Suprapubic skin (tissue), 4 donors: ENCODE measurements at places on chromosomes 16 and 17.

GRCh38 chr16:66950971-66951790 lies 9.9 kb upstream of the CES3 start:
- H3K4me3 ChIP-seq = no peak overlapping the region
- H3K27me3 ChIP-seq = peaks cover 3% of the 10 kb centered on the region
- H3K4me1 ChIP-seq = peaks cover 21% of the 10 kb centered on the region
- no peaks in the 10 kb centered on the region for H3K36me3 ChIP-seq
- no peak for DNase-seq

DNA sequence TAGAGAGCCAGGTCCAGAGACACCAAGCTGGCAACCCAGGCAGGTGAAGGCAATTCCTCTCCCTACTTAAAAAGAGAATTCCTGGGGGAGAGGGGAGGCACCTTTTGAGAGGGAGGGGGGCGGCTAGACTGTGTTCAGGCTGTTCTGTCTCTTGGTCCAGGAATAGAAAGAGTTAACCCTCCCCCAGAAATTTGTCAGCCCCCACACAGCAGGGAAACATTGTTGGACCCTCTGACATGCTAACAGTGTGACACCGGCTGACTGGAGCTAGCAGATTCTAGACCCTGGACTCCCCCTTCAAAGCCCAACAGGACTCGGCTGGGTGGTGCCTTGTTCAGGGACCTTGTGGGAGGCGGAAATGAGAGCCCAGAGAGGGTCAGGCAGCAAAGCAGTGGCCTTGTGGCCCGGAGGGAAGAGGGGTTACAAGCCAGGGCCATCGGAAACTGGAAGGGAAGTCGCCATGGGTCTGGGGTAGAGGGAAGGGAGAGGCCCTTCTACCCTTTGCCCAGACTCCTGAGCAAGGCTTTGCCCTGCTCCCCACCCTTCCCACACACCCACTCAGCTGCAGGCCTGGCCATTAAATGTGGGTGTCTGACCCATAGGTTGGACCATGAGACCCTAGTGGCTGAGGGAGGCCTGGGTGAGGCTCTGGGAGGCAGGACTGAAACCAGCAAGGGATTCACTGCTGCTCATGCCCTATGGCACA lies 44.6 kb downstream of the RAI1 start:
- no peak overlapping the region for H3K4me3 ChIP-seq
- H3K36me3 ChIP-seq = no peaks in the 10 kb centered on the region
- no peaks in the 10 kb centered on the region for H3K27me3 ChIP-seq
- DNase-seq = no peak

- DNase-seq = peak; percentile 69
- no peak overlapping the region for H3K4me3 ChIP-seq
- H3K27ac ChIP-seq = no peak overlapping the region
- no peaks in the 10 kb centered on the region for H3K36me3 ChIP-seq
Observed at GRCh38 chr17:56699186-56699894, 105.8 kb downstream of the NOG start.

- H3K4me1 ChIP-seq = no peaks in the 10 kb centered on the region
- peak; percentile 67 for DNase-seq
- no peak overlapping the region for H3K27ac ChIP-seq
- H3K27me3 ChIP-seq = no peaks in the 10 kb centered on the region
- peaks cover 75% of the 10 kb centered on the region for H3K36me3 ChIP-seq
- H3K4me3 ChIP-seq = no peak overlapping the region
Observed at GRCh38 chr16:74305281-74305680, 8.7 kb downstream of the PSMD7 start.

DNA sequence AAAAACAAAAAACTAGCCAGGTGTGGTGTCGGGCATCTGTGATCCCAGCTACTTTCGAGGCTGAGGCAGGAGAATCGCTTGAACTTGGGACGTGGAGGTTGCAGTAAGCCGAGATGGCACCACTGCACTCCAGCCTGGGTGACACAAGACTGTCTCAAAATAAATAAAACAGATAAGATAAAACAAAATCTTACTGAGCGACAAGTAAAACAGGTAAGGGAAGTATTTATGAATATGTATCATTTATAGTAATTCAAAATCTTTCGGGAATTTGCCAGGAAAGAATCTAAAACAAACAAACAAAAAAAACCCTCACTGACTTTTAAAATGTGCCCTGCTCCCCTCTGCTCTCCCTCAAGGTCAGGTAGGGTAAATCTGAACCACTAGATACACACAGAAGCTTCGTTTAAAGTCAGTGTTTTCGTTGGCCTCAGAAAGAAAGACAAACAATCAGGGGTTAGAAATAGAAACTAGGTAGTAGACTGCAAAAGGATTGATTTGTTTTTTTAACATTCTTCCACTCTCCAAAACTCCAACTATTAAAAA lies 2.1 kb downstream of the PRPSAP1 start:
- H3K27ac ChIP-seq = no peak overlapping the region
- no peaks in the 10 kb centered on the region for H3K27me3 ChIP-seq
- H3K36me3 ChIP-seq = peaks cover 17% of the 10 kb centered on the region
- H3K4me3 ChIP-seq = no peak overlapping the region
- DNase-seq = no peak
- peaks cover 20% of the 10 kb centered on the region for H3K4me1 ChIP-seq

DNA sequence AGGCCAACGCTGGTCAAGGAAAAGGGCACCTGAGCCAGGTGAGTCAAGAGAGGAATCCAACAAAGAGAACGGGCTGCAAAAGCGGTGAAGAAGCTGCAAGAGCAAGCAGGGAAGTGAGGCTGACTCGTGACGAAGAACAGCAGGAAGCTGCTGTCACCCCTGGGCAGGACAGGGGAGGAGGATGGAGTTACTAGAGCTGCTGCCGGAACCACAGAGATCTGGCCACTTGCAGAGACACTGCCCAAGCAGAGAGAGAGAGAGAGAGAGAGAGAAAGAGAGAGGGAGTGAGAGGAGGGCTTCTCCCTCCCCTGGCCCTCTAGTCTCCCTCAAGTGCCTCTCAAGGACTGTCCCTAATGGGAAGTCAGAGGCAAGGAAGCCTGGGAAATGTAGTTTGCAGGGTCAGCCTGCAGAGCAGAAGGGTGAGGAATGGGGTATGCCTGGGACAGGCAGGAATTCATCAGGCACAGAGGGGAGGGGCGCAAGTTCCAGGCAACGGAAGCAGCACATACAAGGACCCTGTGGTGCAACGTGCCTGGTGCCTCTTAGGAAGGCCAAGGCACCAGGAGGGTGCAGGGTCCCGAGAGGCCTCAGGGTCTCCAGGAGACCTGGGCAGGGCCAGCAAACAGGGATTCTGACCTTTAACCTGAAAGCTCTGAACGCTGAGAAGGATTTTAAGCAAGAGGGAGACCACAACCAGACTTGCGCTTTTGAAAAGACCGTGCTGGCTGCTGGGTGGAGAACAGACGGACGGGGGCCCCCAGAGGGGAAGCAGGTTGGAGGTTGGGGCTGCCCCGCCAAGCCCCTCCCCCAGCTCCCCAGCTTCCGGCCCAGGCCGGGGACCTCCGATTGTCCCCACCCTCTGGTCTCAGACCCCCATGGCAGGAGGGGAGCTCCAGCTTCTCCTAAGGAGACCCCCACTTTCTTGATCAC lies 45.8 kb upstream of the CIBAR2 start:
- H3K4me3 ChIP-seq = peak overlapping the region; percentile 15
- no peaks in the 10 kb centered on the region for H3K36me3 ChIP-seq
- no peak for DNase-seq
- no peaks in the 10 kb centered on the region for H3K27me3 ChIP-seq
- H3K4me1 ChIP-seq = peaks cover 34% of the 10 kb centered on the region
- no peak overlapping the region for H3K27ac ChIP-seq
